ENCODE measurements at places on chromosomes 3 and 15.

DNA sequence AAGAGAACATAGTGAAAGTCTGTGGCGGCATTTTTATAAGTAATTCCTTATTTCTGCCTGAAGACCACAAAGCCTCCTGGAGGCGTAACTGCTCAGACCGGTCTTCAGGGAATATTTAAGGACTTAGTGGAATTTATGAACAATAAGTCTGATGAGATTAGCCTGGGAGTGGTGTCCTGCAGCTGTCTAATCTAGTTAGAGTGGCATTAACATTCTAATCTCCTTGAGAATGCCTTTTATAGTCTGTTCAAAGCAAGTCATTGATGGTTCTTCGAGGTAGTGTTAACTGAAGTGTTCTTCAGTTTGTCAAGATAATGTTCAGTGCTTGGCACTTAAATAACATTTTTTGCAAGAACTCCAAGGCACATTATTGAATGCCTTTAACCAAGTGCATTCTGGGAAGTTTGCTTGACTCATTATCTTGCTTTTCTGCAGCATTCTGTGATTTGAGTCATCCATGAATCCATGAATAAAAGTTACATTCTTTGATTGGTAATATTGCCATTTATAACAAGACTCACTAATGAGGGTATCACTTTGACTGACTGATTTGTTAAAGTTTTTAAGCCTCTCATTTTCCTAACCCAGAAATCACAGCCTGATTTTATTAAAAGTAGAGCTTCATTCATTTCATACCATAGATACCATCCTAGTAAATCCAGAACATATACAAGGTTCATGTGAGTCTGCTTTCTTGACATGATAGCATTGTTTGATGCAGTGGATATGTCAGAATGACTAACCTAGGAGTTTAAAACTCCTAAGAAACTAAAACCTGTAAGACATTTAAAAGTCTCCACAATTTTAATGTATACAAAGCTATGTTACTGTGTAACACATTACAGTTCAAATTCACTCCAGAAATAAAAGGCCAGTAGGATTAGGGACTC is 12.5 kb downstream of the RBM5 start:
- no peak for DNase-seq

GRCh38 chr3:179402963-179403362 is 48.3 kb downstream of the GNB4 start:
- no peak for DNase-seq

DNA sequence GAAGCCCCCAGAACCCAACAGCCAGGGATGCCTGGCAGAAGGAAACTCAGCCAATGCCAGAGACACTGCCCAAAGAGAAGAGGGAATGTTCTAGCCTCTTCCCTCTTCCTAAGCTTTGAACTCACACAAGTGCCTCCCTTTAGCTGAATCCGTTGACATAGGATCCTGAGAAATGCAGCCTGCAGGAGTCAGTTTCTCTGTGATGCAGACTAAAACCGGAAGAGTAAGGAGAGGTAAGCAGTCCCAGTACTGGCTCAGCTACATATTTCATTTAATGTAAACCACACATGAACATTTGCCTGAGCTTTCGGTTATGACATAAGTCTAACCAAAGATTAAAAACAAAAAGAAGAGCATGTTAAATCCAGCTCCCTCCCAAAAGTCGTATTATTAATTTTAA is 768.7 kb downstream of the TBL1XR1 start:
- no peak for DNase-seq

- DNase-seq, result no peak
Measured at GRCh38 chr3:150073513-150073912, 102.8 kb upstream of the PFN2 start.

GRCh38 chr15:49621887-49622286 is 1.0 kb downstream of the DTWD1 start:
- no peak for DNase-seq
